ENCODE measurements at places on chromosomes 4 and X. TPM values are rescaled to one million over a fixed set of nuclear protein-coding genes. Genes with fewer than 3 reads are reported as not detected.

CT55 gene
- total RNA-seq, result not detected

GRCh38 chr4:628311-628741 lies 3.0 kb downstream of the PDE6B start:
- ATAC-seq, result no peak

DNA sequence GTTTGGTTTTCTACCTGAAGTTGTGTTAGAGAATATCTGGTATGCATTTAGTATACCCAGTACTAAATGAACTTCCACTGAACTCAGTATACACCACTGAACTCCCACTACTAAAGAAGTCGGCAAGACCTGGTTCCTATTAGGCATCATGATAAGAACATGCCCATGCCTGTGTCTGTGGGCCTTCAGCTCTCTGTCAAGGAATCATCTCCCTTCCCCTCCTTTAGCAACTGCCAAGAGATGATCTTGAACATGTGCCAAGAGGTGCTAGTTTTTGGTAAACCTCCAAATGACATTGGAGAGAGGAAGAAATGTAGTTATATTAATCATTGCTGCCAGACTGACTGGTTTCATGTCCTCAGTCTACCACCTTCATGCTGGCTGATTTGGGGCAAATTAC lies 113.2 kb downstream of the ATP10D start:
- no peak for ATAC-seq

GRCh38 chr4:112075129-112075753 lies 70.0 kb upstream of the FAM241A start:
- ATAC-seq, result peak; percentile 65
